ENCODE measurements at places on chromosomes 1 and 21.

GRCh38 chr1:103387898-103388297, 137.6 kb upstream of the RNPC3 start:
- DNase-seq, result no peak

DNA sequence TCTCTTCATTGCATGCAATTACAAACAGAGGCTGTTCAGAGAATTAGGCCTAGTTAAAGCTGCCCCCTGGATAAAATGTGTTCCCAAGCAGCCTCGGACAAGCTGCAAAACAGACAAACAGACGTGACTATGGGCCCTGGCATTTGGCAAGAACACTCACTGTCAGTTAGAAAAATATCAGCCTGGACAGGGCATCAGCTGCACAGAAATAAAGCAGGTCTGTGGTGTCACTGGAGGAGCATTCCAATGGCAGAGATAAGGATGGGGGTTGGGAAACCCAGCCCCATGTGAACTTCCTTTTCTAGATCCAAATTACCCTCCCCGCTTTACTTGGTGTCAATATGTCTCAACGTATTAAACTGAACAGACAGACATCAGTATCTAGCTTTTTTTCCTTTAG, 177.1 kb downstream of the GPATCH2 start:
- DNase-seq, result no peak

- no peak for DNase-seq
Measured at GRCh38 chr1:227318016-227318852, at the start of gene CDC42BPA. Gene CDC42BPA, minus strand, starts transcription at chr1:227318492. Its CDS starts 1,310 bp downstream, at chr1:227317182.

- no peak for DNase-seq
Measured at GRCh38 chr1:12387641-12388040, 157.8 kb downstream of the VPS13D start.

DNA sequence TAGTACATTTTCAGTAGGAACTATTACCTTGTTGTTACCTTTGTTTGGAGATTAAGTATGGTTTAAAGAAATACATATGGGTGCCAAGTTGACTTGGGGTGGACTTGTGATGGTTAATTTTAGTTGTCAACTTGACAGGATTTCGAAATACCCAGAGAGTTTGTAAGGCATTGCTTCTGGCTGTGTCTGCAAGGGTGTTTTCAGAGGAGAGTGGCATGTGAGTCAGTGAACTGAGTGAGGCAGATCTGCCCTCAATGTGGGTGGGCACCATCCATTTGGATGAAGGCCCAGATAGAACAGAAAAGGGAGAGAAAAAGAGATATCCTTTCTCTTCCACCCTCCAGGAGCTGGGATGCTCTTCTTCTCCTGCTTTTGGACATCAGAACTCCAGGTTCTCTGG, 315.5 kb downstream of the GPATCH2 start:
- no peak for DNase-seq

DNA sequence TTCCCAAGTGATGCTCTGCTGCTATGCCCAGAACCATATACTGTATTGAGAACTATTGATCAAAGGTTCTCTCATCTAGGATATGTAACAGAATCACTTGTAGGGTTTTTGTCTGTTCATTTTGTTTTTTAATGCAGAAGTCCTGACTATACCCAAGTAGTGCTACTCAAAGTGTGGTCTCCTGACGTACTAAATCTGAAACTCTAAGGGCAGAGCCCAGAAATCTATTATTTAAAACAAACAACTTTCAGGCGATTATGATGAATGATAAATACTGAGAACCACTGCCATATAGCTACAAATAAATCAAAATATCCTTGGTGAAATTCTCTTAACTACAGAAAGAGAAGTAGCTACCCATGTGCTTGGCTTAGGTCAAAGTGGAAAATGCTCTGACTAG, 10.1 kb downstream of the ZZZ3 start:
- DNase-seq, result no peak

DNA sequence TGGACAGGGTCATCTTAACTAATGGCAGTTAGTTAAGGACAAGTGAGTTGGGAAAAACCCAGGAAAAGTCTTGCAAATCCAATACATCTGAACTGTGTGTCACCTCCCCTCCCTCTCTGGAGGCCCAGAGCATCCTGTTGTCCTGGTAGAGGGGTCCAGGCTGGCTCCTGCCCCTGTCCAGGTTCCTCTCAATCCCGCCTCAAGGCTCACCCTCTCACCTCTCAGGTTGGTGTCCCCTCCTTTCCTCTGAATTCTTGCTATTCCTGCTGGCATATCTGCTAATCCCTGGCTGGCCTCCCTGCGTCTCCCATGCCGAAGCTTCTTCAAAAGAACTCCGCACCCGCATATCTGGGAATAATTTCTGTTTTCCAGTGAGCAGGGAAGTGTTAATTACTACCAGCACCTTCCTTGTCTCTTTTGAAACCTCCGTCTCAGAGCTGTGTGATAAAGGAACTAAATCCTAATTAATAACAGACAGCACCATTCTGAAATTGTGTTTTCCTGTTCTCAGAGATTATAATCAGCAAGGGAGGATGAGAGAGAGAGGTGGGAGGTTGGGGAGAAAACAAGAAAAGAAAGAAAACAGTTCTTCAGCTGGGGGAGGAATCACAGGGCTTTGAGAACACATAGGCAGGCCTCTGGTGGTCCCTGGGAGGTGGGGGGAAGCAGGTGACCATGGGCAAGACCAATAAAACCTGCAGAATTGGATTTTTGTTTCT, 568.0 kb downstream of the PTPRU start:
- no peak for DNase-seq
